ENCODE measurements at places on chromosomes 3 and 15.

DNA sequence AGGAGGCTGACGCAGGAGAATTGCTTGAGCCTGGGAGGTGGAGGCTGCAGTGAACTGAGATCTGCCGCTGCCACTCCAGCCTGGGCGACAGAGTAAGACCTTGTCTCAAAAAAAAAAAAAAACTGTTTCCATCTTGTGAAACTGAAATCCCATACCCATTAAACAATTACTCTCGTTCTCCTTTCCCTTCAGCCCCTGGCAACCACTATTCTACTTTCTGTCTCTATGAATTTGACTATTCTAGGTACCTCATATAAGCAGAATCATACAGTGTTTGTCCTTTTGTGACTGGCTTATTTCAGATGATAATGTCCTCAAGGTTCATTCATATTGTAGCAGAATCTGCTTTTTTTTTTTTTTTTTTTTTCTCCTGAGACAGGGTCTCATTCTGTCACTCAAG lies 51.5 kb upstream of the UBE2E1 start:
- no peak for DNase-seq

DNA sequence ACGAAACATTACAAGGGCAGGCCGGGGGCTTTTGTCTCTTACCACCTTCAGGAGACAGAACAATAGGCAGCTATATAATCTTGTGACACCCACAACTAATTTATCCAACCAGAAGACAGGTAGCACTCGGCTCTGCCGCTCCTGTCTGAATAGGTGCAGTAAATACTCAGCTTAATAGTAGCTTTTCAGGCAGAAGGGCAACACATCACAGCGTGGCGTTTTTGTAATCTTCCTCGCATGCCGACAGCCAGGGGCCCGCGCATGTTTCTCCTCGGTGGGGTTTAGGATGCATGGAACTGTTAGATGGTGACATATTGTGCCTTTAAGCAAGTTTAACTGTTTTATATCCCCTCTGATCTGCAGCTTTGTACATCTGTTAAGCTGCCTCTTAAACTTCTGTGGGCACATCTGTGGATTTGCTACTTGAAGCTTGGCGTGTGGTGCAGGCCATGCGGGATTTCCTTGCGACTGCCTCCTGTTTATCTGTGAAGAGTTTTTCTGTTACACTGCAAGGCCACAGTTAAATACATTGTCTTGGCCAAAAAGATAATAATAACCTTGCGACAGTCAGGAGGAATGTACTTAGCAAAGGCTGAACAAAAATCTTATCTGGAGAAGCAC lies 123.2 kb upstream of the BNIP2 start:
- no peak for DNase-seq

DNA sequence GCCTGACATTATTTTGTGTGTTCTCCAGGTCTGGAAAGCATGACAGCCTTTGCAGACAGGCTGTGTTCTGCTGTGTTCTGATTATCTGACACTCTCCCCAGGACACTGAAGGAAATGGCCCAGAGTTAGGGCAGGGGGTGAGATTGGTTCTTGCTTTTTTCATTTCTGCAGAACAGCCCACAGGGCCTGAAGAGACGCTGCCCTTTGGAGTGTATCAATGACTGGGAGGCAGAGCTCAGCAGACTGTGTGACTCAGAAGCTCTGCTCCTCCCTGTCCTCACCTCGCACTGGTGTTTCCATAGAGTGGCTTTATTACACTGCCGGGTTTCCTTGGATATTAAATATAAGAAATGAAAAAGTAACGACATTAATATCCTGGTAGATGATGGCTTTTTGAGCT lies 523.6 kb downstream of the NTRK3 start:
- peak; percentile 48 for DNase-seq

GRCh38 chr15:33328106-33328505 lies 17.3 kb downstream of the RYR3 start:
- DNase-seq = no peak

DNA sequence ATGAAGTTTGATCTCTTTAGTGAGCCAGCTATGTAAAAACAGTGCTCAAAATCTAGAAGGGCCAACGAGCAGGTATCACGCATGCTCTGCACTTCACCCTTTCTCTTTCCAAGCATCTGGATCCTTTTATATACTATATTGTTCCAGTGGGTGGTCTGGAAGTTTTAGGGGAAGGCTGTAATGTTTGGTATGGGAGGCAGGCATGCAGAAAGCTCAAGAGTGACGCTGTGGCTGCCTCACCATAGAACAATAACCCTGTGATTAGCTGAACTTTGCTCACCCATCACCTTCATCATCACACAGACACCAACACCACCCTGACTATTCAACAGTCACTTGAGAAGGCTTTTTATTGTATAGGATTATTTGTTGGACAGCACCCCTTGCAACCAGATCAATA lies 81.6 kb downstream of the FBN1 start:
- peak; percentile 89 for DNase-seq

GRCh38 chr15:76763554-76763953 lies 141.6 kb downstream of the SCAPER start:
- DNase-seq = no peak

DNA sequence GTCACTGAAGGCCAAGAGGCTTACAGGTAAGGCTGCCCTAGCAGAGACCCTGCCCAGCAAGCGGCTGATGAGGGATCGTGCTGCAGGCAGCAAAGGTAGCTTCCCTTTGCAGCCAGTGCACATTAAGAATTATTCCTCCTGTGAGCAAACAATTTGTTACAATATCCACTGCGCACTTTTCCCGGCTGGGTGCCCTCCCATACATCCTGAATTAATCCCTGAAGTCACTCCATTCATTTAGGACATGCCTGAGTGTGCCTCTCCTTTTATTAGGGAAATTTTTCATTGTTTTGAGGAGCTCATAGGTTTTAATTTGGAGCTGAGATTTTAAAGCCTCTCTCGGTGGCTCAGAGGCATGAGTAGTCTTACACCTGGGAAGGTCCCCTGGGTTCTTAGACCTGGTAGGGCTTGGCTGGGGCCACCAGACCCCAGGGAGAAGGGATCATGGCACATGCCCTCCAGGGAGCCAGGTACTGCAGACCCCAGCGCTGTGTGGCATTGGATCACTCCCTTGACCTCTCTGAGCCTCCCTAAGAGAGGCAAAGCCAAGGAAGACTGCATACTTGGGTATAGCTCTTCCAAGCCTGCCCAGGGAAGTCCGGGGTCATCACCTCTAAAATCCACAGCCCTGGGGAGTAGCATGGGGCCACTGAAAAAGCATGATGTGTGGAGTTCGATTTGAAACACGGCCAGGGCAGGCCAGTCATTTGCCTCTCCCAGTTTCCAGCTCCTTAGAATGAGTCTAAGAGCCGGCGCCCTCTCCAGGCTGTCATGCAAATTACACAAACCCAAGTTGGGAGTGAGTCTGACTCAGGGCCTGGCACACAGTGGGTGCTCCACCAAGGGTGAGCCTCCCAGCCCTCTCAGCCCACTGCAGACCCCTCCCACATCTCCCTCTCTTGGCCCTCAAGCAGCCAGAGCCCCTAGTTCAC lies 151.9 kb upstream of the LINGO1 start:
- DNase-seq = peak; percentile 10

Measured in fibroblast of skin of right biceps (primary cell).